Glutamatergic neuron (in vitro differentiated cells): ENCODE measurements at places on chromosomes 7 and 10. TPM values are rescaled to one million over a fixed set of nuclear protein-coding genes. Genes with fewer than 3 reads are reported as not detected.

DNA sequence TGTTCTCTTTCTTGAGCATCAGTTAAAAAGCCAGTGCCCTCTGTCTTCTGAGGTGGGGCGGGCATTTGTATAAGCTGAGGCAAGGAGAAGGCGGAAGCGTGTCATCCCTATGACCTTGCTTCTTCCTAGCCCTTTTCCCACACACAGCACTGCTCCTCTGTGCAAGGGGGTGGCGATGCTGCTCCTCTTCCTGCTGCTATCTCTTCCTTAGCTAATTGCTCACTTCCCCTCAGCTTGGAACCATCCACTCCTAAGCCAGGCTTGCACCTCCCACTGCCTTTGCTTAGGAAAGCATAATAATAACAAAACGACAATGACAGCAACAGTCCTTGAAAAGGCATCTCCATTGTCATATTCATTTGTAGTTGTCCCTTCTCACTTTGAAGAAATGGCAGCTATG is 366.9 kb downstream of the PHTF2 start:
- DNase-seq = no peak

DNA sequence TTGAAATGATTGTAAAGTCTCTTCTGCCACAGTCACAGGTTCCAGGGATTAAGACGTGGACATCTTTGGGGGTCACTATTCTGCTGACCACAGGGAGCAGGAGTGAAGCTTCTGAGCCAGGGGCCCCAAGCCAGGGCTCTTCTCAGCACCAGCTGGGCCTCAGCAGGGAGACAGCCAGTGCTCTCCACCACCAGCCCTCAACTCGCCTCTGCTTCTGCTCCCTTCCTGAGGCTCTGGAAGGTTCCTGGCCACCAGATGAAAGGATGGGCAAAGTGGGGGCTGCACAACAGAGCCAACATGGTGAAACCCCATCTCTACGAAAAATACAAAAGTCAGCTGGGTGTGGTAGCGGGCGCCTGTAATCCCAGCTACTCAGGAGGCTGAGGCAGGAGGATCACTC is 11.2 kb upstream of the CRYGN start:
- no peak for DNase-seq

GRCh38 chr10:77962350-77963146 is 36.0 kb upstream of the DLG5 start:
- no peak for DNase-seq

DNA sequence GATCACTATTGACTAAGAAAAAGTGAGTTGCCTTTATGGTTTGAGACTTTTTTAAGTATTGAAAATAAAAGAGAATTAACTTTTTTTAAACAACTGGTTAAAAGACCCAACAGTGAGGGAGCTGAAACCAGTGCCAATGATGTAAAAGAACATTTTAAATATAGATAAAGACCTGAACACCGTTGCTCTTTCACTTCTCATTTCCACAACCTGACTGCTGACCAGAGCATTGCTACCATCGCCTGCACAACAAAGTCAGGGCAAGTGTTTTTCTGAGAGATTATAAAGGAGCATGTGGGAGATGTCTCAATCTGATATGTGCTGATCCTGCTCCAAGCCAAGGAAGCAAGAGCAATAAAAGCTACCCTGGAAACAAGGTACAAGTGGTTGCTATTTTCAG is 34.7 kb downstream of the IMMP2L start:
- DNase-seq = no peak

DNA sequence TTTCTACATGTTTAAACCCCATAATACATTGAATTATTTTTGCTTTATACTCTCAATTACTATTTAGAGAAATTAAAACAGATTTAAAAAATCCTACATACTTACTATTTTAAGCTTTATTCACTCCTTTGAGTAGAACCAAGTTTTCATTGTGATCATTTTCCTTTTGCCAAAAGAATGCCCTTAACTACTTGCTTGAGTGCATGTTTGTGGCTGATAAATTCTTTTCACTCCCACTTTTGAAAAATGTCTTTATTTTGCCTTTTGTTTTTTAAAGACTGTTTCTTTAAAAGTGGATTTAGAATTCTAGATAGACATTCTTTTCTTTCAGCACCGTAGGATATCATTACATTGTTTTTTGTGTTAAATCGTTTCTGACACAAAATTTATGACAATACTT is 22.3 kb upstream of the AGR3 start:
- DNase-seq = no peak

DNA sequence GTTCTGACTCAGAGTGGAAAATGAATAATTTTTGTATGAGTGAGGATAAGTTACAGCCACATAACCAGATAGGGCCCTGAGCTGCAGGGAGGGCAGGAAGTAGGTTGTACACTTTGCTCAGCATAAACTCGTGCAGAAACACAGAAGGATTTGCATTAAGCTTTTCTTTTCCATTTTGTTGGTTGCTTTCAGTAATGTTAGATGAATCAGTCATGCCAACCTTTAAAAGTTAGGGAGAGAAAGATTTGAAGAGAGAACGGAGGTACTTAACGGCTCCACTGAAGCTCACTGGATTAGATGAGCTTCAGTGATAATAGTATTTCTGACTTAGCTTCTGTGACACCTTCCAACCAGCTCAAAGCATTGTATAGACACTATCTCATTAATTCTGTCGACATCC is 348.1 kb downstream of the GATA3 start:
- DNase-seq = no peak

- no peak for DNase-seq
Measured at GRCh38 chr7:16826060-16826459, 21.3 kb upstream of the AGR2 start.

DNA sequence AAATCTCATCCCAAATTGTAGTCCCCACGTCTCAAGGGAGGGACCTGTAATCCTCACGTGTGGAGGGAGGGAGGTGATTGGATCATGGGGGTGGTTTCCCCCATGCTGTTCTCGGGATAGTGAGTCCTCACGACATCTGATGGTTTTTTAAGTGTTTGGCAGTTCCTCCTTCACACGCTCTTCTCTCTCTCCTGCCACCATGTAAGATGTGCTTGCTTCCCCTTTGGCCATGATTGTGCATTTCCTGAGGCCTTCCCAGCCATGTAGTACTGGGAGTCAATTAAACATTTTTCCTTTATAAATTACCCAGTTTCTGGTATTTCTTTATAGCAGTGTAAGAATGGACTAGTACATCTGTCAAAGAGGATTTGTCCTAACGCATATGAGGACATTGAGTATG is 59.5 kb downstream of the RGS10 start:
- no peak for DNase-seq

DNA sequence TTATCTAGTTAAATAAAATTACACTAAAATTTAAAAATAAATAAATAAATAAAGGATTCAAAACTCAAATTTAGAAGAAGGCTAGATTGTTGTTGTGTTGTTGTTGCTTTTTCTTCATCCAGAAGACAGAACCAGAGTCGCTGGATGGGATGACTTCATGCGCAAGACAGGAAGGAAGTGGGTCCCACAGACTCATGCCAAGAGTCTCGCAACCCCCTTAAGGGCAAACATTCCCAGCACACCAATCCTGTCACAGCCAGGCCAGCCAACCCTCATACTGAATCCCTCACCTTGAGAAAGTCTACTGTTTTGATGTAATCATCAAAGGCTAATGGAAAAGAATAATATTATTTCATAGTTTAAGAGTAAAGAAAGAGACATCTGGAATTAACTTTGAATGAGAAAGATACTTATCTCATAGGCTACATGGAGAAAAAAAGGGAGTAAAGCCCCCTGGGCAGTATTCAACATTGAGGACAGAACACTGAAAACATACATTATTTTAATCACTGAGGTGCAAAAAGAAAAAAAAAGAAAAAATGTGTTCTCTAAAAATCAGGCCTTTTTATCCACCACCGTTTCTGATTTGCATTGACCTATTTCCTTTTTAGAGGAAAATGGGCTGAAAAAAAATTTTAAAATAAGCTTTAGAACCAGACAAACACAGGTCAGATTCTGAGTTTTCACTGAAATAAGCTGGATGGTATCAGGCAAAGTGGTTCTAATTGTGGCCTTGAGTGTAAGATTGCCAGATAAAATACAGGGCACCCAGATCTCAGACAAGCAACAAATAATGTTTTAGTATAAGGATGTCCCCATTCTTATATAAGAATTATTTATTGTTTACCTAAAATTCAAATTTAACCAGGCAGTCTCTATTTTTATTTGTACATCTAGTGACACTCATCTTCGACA is 826.5 kb downstream of the TNS3 start:
- no peak for DNase-seq

- DNase-seq = no peak
Measured at GRCh38 chr10:11927746-11928145, 104.6 kb downstream of the PROSER2 start.

DNA sequence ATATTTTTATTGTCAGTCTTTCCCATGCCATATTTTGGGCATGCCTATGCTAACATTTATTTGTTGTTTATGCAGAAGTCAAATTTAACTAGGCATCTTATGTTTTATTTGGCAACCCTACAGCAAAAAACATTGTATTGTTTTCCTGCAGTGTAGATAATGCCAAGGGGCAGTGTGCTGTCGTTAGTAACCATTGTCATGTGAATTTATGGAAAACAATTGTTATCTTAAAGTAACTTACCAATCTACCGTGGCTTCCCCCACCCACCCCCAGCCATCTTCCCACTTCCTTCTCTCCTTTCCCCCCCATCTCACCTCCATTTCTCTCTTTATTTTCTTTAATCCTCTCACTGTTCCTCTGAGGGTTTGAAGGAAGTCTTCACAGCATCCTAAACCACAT is 370.5 kb downstream of the ACTR3B start:
- no peak for DNase-seq

GRCh38 chr7:14394786-14395185 is 405.3 kb upstream of the ETV1 start:
- DNase-seq = no peak

DNA sequence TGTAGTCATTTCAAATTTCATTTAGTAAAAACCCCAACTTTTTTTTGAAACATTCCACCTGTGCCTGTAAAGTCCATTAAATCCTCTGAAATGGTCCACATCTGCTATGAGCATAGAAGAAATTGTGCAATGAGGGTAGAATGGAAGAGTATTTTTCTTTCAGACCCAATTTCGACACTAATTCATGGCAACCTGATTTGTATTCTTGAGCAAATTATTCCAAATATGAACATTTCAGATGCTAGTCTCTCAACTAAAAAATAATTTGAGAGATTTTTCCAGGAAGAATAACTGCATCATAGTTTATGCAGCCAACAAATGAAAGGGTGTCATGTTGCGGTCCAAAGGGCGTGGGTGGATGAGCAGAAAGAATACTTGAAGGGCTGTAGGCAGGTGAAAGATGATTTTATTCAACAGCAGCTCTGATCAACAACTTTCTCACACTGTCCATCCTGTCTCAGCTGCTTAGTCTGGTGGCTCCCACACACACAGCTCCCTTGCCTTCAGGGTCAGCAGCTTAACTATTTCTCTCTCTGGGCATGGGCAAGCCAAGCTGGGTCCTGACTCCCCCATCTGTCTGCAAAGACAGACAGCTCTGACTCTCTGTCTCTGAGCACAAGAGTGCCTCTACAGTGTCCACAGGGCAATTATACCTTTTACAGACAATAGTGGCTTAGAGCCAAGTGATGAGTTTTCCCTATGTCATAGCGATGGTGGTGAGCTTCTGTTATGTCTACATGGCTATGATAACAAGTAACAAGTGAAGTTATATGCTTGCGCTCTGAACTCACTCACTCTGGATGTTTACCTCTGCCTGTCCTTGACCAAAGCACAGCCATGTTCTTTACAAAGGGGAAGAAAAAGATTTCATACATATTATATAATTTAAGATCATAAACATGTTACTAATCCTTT is 11.5 kb downstream of the STEAP2 start:
- DNase-seq = no peak

The SAMD9 gene
- not detected for total RNA-seq

The SLC13A1 gene
- not detected for total RNA-seq

The APBB1IP gene
- total RNA-seq = not detected

The PROSER2 gene
- total RNA-seq = not detected

The RSPH10B gene
- total RNA-seq = not detected

The RPS24 gene
- total RNA-seq = 691 TPM

The IFIT1B gene
- not detected for total RNA-seq

The HABP2 gene
- not detected for total RNA-seq
